ENCODE measurements at places on chromosomes 13 and 19.

DNA sequence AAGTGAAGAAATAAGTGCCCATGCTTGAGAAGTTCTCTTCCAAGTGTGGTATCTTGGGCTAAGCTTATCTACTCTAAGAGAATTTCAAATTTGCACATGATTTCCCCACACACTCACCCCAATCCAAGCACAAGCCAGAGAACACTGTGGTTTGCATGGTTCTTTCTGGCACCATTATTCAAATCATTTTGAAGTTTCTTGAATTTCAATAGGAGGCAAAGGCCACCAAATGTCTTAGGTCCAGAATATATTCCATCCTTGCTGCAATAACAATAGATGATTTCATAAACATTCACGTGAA lies 359.7 kb downstream of the IRS2 start:
- no peak for DNase-seq

DNA sequence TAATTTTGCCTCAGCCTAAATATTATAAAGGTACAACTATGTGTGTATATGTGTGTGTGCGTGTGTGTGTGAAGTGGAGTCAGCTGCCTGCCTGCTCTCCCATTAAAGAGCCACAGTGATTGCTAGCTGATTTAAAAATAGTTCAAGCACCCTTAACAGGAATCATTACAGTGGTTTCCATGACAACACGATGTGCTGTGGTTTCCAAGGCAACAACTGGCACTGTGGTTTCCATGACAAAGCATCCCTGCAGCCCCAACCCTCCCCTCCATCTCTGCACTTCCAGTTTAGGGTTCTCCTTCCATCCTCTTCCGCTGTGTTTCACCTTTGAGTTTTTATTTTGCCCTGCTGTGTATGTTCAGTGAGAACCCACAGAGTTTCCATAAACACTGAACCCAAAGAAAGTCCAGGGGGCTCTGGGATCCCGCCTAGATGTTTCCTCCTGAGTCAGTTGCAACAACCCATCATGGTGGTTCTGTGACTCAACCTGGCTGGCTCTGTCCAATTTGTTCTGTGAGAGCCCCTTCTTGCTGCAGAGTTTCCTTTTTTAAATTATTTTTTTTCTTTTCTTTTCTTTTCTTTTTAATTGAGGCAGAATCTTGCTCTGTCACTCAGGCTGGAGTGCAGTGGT lies 7.1 kb upstream of the PNMA8A start:
- DNase-seq: no peak

DNA sequence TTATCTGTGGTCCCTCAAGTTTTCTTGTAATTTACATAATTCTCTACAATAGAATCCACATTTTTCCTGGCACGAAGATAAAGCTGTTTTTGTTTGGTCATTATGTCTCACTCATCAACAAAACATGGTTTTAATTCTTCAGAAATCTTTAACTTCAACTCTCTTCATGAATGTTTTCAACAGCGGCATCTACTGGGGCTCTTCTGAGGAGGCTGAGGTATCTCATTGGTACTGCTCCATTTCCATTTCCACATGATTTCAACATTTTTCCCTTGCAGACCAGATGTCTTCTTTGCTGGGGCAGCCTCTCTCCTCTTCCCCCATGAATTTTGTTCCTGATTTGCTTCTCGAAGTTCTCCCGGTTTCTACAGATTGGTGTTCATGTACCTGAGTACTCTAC lies 5.8 kb upstream of the KBTBD7 start:
- DNase-seq: no peak

- peak; percentile 32 for DNase-seq
Measured at GRCh38 chr13:25037057-25037813, 58.7 kb upstream of the PABPC3 start.

DNA sequence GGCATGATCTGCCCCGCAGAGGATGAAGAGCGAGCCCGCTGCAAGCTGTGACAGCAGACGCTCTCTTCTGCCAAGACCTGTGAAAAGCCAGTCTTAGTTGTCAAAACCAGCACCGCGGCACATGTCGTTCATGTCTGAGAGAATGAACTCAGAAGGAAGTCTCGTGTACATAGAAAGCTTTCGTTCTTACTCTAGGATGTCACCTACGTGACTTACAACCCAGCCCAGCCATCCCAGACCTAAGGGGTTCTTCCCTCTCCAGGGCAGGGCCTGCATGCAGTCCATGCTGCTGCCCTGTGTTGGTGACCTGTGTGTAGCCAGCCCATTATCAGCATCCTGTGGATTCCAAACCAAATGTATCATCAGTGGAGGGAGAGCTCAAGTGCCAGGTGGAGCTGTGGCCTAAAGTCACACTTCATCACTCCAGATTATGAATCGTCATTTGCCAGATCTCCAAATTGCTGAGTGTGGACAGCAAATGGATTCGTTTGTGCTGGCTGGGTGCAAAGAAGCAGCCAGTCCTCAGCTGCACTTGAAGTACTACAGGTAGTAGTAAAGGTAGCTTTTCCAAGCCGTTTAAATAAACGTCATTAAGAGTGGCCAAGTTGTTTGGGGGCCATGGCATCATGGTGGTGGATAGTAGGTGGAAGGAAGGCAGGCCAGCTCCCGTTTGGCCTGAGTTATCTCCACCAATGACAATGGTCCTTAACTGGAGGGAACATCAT lies 73.9 kb upstream of the GPR183 start:
- DNase-seq: peak; percentile 57

- no peak for DNase-seq
Measured at GRCh38 chr19:1459479-1459878, 9.6 kb downstream of the APC2 start.

DNA sequence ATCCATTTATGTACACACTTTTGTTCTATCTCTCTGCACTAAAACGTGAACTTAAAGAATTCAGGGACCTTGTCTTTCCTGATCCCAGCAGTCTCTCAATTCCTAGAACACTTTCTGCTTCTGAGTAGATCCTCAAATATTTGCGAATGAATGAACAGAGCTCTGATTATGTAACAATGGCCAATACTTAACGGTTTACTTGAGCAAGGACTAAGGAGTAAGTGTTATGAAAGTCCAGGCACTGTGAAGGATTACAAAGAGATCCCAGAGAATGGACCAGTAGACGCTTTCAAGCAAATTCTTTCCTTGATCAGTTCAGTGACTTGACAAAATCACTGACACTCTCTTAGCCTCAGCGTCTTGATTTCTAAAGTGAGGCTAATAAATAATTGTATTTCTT lies 514.5 kb upstream of the KLHL1 start:
- DNase-seq: no peak

DNA sequence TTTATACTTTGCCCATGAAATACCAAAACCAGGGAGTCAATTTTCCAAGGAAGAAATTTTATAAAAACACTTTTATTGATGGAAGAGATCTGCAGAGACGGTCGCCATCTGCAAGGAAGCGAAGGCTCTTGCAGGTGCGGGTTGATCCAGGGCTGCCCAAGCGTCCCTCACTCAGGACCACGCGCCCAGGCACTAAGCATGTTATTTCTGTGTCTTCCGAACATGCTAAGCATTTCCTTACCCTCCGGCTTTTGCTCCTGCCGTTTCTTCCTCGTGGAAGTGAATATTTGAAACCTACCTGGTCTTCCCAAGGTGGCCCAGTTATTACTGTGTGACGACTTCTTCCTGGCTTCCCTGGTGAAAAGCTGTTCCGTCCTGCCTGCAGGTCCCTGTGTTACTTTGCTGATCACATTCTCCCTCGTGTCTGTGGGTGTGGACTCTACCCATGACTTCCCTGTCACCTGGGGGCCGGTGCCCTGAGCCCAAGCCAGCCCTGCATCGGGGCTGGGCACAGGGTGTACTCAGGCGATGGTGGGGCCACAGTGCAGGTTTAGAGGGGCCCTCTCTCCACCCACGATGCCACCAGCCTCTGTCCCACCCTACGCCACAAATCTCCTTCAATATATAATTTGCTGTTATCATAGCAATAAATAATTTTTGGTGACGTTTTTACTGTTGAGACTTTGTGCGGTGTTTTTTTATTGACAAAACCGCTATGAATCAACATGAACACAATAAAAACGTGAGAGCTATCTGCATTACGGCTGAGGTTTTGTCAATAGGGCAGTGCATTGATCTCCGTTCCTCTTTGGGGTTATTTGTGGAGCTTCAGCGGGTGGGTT lies 119.4 kb downstream of the URI1 start:
- DNase-seq: no peak

- no peak for DNase-seq
Measured at GRCh38 chr13:107600971-107601370, 614.4 kb downstream of the LIG4 start.

DNA sequence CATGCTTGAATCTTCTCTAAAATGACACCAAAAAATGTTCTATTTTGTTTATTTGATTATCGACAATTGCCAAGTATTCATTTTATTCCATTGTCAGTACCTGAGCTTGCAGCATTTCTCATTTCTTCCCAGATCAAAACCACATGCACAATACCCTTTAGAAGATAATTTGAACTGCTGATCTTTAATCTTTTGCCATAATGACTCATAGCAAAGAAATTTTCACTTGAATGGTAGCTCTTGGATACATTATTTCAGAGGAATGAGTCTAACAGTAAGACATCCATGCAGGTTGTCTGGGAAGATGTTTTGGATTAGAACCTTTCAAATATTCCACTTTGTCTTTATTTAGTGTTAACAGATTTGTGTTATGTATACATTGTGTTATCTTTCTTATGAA lies 42.0 kb upstream of the RXFP2 start:
- DNase-seq: no peak

GRCh38 chr13:113358653-113359190 lies 5.2 kb downstream of the GRTP1 start:
- no peak for DNase-seq

GRCh38 chr13:70792121-70792520 lies 683.9 kb upstream of the KLHL1 start:
- no peak for DNase-seq

- no peak for DNase-seq
Measured at GRCh38 chr19:51139299-51140014, 2.6 kb upstream of the SIGLEC7 start.

DNA sequence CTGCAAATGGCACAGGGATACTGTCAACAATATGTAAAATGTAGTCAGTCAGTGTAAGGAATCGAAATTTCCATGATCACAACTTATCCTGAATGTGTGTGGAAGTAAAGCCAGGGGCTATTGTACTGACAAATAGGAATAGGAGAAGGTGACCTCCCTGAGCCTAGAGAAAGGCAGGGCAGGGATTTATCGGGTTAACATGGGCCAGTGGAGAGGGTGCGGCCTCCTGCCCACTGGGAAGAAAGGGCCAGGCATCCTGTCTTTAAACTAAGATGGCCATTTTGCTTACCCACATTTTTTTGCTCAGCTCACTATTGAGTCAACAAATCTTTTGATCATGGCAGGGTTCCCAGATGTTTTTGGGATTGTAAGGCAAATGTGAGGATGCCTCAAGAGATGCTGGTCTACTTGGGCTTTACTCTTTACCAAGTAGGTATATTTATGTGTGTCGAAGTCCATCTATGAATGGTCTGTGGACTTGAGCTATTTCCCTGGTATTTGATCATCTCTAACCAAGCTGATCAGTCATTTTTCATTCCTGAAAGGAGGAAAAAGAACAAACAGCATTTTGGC lies 116.6 kb upstream of the RNF113B start:
- no peak for DNase-seq

- DNase-seq: peak; percentile 10
Measured at GRCh38 chr13:20411638-20412342, 113.9 kb downstream of the CRYL1 start.

- DNase-seq: no peak
Measured at GRCh38 chr13:81610644-81611043, 1269.7 kb upstream of the SPRY2 start.

GRCh38 chr13:77717508-77717907 lies 20.0 kb downstream of the SLAIN1 start:
- no peak for DNase-seq

DNA sequence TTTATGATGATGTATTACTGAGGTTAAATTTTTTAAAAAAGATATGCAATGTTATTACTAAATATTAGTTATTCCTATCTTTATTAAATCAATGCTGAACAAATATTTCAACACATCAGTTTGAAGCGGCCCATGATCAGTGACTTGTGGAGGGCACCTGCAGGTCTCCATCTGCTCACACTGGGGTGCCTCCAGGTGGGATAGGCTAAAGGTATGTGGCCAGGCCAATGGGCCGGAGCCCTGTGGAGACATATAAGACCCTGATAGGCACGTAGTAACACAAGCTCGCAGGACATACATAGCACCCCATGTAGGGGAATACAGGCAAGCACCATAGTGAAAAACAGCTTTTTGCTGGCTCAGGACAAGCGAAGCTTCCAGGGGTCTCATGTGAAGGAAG lies 469.8 kb downstream of the ZNF536 start:
- DNase-seq: no peak

DNA sequence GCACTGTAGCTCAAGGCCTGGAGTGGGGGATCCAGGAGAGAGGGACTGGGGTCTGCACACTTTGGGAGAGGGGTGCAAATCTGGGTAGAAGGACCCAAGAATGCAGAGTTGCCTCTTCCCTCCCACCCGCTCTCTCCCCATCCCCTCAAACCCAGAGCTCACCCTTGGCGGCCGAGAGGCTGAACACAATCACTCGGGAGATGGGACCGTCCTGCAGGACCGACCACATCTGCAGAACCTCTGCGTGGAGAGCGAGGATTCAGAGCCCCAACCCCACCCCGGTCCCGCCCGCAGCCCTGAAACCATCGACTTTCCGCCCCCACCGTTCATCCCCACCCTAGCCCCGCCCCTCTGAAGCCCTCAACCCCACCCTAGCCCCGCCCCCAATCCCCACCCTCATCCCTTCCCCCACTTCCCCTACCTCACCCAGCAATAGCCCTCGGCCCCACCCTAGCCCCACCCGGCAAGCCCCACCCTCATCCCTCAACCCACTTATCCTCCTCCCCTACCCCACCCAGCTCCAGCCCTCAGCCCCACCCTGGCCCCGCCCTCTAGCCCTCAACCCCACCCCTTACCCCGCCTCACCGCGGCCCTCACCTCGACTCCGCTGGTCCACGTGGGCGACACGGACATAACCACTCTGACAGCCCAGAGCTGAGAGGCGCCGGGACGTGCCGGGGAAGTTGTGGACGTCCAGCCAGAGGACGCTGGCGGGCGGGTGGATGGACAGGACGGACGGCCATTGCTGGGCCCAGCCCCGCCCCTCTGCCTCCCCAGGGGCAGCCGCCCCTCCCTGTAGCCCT lies 4.1 kb downstream of the KPTN start:
- no peak for DNase-seq

- DNase-seq: no peak
Measured at GRCh38 chr13:48214519-48215121, 18.4 kb upstream of the ITM2B start.

- DNase-seq: no peak
Measured at GRCh38 chr19:19543101-19543500, 5.0 kb downstream of the CILP2 start.

DNA sequence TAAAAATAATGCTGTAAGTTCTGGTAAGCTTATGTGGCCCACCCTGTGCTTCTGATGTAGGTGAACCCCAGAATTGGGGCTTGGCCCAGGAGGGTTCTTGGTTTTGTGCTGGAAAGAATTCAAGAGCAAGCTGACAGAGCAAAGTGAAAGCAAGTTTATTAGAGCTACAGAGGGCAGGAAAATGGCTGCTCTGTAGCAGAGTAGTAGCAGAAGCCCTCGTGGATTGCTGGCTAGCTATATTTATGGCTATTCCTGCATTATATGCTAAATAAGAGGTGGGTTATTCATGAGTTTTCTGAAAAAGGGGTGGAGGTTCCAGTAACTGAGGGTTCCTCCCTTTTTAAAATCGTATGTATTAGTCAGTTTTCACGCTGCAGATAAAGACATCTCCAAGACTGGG lies 20.6 kb upstream of the ZNF599 start:
- DNase-seq: no peak

Measured in stimulated activated CD4-positive, alpha-beta T cell treated with anti-CD3 and anti-CD28 coated beads, Interleukin-15, amount 100 ng/mL, for 48 hours (primary cell).